ENCODE measurements at places on chromosomes 12 and 14.

- peak; percentile 86 for DNase-seq
Observed at GRCh38 chr14:63659726-63660125, 18.1 kb upstream of the WDR89 start.

DNA sequence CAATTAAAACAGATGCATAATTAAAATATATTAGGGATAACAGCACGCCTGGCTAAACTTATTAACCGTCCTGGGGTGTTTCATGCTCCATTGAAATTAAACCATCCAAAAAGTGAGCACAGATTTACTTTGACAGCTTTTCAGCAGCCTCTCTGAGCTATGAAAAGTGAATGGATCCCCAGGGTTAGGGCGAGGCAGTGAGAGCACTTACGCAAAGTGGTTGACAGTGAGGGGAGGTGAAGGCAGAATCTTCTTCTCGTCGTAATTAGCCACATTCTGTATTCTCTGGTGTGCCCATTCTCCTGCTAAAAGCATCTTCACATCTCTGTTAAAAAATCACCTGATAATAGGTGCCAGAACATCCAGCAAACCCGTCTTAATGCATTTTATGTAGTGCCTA, 1.9 kb downstream of the TMTC2 start:
- no peak for DNase-seq

GRCh38 chr12:121279507-121279915, 17.0 kb downstream of the CAMKK2 start:
- DNase-seq: no peak

GRCh38 chr12:117144599-117144998, 45.4 kb upstream of the TESC start:
- peak; percentile 64 for DNase-seq

DNA sequence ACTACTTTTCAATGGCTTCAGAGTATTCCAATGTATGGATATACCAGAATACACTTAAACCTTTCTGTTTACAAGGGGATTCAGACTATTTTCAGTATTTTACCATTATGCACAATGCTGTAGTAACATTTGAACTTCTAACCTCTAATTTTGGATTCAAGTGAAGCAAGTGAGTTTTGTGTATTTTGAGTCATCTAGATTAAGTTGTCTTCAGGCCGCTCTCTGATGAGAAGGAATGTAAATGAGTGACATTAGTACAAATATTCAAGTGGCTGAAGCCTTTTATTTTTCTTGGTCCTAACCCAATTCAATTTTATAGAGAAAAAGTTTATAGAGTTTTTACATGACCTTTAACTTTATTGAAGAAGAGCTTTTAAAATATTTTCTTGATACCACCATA, 125.6 kb downstream of the PDE3A start:
- no peak for DNase-seq

- DNase-seq: no peak
Observed at GRCh38 chr14:104547998-104548700, 31.4 kb upstream of the C14orf180 start.

GRCh38 chr12:84572196-84572595, 340.4 kb downstream of the SLC6A15 start:
- DNase-seq: no peak

DNA sequence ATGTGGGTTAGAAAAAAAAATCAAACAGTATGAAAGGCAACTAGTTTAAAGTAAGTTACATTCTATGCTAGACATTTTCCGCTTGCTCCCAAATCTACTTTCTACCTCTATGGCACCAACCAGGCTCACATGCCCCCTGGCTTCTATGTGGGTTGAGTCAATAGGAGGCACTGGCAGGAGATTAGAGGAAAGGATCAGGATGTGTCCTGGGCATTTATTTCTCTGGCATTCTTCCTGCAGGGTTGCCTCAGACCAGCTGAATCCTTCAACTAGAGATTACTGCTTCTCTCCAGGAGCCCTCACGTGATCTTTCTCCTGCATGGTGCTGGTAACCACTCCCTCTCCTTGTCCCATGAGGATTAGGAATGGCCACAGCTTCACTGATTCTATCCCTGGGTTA, 14.9 kb upstream of the CCDC60 start:
- DNase-seq: no peak

DNA sequence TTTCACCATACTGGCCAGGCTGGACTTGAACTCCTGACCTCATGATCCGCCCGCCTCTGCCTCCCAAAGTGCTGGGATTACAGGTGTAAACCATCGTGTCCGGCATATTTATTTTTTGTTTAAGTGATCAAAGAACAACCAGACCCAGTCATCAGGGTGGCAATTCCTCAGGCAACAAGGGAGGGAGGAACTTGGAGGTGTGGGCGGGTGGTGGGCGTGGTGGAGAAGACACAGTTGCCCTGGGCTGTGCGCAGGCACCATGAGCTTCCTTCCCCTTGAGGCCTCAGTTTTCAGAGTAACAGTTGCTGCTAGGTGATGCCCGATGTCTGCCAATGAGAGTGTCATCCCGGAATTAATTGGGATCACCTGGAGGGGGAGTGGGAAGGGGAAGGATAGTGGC, 191.7 kb downstream of the ALG10 start:
- DNase-seq: no peak

DNA sequence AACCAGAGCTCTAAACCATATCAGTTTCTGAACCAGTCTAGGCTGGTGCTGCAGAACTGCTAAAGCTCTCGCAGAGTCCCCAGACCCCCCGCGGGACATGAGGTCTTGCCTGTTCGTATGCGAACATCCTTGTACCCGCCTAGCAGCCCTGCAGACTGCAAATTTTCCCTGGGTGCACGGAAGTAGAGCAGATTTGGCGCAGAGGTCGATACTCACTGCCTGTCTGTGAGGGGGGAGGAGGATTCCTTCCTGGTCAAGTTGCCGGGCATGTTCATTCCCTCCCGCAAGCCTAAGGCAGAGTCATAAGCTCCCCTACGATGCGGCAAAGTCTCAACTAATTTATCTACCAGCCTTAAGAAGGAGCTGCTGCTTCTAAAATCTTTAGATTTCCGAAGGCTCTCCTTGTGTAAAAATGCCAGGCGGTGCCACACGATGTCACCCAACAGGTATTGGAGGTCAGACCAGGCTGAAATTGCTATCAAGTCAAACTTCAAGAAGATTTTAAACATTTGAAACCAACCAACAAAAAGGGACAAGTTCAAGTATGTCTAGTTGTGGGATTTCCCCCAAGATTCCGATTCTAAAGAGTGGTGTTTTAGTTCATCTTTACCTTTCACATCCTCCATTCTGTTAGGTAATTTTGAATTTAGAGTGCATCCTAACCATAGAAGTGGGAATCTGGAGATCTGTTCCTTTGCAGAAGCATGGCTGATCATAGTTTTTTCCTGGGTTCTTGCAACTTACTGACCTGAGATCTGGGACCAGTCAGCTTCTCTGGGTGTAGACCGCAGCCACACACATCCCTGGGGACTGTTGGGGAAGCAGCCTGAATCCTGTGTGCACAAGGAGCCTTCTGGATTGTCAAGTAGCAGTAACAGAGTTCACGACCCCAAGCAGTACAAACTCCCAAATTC, 1.6 kb upstream of the PAX9 start:
- no peak for DNase-seq

DNA sequence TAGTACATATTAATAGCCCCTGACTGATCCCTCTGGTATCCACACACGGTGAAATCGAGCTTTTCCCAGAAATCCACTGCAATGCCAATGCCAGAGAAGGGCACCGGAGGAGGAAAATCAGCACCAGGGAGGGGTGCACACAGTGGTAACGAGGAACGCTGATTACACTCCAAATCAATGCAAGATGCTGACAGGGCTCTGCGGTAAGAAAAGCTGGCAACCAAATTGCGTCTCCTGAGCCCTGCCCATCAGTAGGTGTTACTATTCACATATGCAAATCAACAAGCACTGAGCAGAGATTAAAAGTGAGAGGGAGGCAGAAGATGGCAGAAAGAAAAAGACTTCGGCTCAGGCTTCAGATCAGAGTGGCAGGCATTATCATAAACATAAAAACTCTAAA, 159.1 kb downstream of the RPS29 start:
- peak; percentile 40 for DNase-seq

DNA sequence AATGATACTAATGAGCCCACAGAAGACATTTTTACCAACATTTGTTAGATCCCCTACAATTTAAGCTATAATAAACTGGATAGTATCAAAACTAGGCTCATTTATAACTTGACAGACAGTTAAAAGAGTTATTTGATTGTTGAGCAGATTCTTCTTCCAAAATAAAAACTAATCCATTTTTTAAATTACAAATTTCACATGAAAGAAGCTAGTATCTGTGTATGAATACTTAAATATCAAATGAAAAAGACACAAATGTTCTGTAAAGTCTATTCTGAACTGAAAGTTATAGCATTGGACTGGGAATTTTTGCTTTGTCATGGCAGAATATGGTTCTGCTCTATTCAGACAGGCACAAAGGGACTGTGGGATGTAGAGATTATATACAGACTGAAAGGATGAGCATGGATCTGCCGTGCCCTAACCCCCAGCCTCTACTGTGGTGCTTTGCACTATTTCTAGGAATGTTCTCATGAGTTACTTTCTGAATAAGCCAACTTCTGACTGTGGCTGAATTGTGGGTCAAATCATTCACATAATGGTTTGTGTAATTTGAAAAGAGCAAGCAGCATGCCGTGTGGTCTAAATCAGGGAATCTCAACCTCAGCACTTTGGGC, 352.7 kb downstream of the KCNH5 start:
- no peak for DNase-seq

DNA sequence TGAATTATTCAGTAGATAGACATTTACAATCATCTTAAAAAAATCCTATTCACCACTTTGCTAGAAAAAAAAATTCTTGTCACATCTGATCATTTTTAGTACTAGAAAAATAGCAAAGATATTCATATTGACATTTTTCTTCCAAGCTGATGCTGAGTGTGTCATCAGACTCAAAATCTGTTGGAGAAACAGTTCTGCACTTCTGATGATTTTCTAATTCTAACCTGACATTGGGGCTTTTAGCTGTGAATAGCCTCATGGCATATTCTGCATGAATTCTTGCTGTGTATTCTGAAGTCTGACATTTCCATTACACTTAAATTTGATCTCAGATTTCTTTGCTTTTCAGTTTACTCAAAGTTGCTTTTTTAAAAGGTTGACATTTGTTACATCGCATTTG, 150.1 kb downstream of the PIK3C2G start:
- no peak for DNase-seq

DNA sequence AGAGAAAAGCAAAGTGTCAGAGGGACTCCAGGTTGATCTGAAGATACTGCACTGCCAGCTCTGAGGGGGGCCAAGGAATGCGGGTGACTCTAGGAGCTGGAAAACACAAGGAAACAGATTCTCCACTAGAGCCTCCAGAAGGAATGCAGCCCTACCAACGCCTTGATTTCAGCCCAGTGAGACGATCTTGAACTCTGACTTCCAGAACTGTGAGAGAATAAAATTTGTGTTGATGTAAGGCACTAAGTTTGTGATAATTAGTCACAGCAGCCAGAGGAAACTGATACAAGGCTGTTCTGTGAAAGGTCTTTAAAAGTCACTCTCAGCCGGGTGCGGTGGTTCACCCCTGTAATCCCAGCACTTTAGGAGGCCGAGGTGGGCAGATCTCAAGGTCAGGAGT, 34.2 kb downstream of the CKAP4 start:
- DNase-seq: no peak

GRCh38 chr12:78115889-78116288, 285.2 kb downstream of the NAV3 start:
- DNase-seq: no peak

- DNase-seq: no peak
Observed at GRCh38 chr14:39668449-39668848, 236.2 kb upstream of the FBXO33 start.

- DNase-seq: no peak
Observed at GRCh38 chr14:92516966-92517506, 3.5 kb downstream of the RIN3 start.

- DNase-seq: no peak
Observed at GRCh38 chr12:55915482-55915859, 12.2 kb downstream of the PYM1 start.
